Activated T-cell treated with anti-CD3 and anti-CD28 coated beads, Interleukin-2, amount 50 U/mL, for 48 hours (primary cell): ENCODE measurements at places on chromosomes 7 and 10.

- no peak for DNase-seq
Measured at GRCh38 chr7:81029511-81029910, 110.7 kb upstream of the SEMA3C start.

DNA sequence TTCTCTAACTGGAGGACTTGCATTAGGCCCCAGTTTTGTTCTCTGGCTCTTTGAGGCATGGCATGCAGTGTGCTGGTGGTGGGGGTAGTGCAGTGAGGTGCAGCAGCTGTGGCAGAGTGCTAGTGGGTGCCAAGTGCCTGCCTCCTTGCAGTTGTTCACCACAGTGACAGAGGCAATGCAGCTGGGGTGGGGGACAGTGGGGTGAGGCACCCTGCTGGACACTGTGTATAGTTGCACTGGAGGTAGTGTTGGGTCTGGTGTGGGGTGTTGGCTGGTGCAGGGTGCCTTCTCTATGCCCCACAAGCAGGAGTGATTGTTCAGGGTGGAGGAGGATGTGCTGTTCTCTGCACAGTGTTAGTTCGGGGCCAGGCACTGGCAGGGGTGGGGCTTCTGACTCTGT lies 21.7 kb upstream of the KEL start:
- DNase-seq = no peak

GRCh38 chr10:106609470-106610266 lies 554.8 kb downstream of the SORCS1 start:
- DNase-seq = no peak

GRCh38 chr7:18353339-18353738 lies 142.2 kb upstream of the HDAC9 start:
- DNase-seq = no peak

DNA sequence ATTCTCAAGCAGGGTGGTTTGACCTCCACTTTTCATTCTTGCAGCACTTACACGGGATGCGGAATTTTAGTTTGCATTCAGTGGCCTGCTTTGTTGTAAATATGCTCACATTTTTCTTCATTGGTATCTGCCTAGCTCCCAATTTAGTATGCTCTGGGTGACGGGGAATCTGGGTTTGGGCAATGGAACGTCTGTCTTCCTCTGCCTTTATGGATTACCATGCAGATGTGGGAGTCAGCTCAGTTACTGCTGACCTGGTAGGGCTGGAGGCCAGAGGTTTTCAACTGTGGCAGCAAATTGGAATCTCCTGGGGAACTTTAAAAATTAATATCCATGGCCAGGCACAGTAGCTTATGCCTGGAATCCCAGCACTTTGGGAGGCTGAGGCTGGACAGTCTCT lies 161.6 kb downstream of the CAMK1D start:
- peak; percentile 10 for DNase-seq

DNA sequence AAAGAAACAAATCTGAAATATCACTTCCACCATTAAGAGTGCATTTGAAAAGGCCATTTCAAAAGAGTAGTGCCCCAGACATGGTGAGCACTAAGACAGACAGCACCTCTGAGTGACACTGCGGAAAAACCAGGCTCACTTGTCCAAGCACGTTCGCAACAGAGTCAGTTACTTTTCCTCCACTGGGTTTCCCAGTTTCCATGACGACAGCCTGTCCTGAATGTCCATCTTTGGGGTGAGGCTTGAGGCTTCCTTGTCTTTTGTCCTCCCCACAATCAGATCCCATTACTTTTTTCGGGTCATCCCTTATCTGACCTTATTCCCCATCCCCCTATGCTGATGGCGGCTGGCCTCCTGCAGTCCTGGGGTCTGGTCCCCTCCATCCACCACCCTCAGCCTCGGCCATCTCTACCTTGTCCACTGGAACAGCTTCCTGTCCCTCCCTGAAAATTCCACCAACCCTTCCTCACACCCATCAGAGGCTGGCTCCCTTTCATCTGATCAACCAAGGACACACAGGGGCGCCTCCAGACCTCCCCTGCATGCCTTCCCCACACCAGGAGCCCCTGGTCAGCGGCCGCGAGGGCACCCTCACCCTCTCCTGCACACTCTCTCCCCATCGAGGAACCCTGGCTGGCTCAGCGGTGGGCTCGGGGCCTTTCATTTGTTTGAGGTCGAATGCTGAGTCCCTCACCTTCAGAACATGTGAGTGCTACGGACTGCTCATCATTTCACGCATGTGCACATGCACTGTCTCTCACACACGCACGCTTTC lies 363.6 kb downstream of the DNAJB6 start:
- DNase-seq = no peak

DNA sequence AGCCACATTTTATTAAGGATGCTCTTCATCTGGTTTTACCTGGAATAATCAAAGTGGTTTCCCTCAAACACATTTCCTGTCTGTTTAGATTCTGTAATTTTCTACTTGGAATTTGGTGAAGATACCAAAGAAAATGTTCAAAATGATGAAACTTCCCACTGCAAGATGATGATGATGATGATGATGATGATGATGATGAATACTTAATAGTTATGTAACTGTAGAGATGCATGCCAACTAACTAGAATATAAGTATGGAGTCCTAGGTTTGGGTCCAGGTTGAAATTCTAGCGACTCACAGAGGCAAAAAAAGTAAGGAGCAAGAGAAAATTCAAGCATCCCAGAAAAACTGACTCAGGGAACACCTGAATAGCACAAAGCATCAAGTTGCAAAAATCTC lies 104.0 kb upstream of the KIAA1217 start:
- DNase-seq = no peak

GRCh38 chr7:13017333-13017857 lies 330.0 kb downstream of the ARL4A start:
- DNase-seq = no peak

DNA sequence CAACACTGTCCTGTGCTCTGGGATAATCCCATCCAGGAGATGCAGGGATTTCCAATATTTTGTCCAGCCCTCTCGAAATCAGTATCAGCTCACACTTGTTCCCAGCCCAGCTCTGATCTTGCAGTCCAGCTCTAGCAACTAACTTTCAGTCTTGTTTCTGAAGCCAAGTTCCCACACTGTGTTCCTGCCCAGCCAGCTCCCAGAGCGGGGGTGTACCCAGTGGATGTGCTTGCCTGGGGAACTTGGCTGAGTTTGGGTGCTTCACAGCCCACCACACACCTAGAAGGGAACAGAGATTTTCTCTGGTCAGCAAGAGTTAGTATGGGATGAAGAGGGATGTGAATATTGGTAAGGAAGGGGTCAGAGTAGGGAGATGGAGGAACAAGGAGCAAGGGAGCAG lies 57.5 kb upstream of the RAPGEF5 start:
- DNase-seq = no peak

GRCh38 chr10:112052166-112052565 lies 131.4 kb downstream of the GPAM start:
- DNase-seq = no peak

- DNase-seq = no peak
Measured at GRCh38 chr10:11647676-11648075, 36.2 kb upstream of the USP6NL start.

DNA sequence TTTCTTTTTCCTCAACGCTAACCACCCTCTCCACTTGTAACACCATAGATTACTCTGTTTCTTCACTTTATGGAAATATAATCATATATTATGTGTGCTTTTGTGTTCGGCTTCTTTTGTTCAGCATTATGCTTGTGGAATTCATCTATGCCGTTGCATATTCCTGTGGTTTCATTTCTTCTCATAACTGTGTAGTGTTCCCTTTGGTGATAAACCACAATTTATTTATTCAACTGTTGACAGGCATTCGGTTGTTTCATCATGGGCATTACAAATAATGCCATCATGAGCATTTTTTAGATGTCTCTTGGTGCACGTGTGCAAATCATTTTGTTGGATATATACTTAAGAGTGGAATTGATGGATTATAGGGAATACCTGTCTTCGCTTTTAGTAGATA lies 12.1 kb downstream of the AVL9 start:
- no peak for DNase-seq

DNA sequence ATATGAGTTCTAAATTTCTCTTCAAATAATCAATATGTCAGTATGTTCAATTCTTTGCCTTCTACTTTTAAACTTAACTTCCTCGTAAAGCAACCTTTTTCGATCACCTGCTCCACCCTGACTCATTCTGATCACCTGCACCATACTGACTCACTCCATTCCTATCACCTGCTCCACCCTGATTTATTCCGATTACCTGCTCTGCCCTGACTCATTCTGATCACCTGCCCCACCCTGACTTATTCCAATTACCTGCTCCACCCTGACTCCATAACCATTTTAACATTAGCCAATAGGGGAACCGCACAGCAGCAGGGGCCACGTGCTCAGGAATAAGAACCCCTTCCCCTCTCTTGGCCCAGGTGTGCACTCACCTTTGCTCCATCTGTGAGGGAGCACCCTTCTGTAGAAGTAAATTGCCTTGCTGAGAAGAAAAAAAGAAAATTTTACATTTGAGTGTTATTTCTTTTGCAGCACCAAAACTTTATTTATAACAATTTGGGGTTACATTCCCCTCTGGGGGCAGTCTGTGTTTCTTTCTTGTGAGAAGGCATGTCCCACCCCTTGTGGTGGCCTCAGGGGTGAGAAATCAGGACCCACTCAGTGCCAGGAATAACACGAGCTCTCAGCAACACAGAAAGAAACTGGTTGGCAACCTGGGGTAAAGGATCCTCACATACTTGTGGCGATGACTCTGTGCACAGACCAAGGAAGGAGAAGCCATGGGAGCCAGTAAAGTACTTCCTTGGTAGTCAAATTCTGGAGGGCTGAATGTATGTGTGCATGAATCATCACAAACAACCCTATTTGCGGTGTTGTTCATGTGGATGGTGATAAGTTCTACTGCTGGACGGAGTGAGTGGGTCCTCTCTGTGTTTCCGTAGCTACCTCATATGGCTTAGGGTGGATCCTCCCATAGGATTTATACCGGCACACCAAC lies 29.4 kb upstream of the PPP1R9A start:
- no peak for DNase-seq

DNA sequence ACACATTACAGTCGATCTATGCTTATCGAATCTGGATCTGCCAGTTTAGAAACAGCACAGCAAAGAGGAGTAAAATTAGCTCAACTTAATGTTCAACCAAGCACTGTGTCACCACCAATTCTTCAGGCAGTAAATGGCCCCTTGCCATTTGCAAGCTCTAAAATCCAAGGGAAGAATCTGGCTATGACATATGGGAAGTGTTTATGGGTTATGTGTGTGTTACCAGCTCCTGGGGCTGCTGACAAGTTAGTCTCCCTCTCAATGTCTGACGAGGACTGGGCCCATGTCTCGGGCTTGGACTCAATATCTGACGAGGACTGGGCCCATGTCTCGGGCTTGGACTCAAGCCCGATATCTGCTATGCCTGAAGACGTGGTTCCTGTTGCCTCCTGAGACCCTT lies 5.7 kb upstream of the ITIH2 start:
- DNase-seq = no peak

DNA sequence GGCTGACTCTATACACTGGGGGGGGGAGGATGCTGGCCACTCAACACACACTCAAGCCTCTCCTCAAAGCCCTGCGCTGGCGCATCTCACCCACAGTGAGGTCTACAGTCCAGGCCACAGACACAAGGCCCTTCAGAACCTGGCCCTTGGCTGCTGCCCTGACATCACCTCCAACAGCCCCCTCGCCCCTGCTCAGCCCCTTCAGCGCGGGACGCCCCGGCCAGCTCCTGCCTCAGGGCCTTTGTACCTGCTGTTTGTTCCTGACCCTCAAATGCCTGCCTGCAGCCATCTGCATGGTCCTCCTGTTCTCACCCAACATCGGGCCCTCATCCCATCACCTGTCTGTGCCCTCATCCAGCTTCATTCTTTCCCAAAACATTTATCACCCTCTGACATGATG lies 572.6 kb downstream of the DNAJB6 start:
- no peak for DNase-seq

- DNase-seq = no peak
Measured at GRCh38 chr7:7816084-7816483, 97.7 kb upstream of the RPA3 start.

DNA sequence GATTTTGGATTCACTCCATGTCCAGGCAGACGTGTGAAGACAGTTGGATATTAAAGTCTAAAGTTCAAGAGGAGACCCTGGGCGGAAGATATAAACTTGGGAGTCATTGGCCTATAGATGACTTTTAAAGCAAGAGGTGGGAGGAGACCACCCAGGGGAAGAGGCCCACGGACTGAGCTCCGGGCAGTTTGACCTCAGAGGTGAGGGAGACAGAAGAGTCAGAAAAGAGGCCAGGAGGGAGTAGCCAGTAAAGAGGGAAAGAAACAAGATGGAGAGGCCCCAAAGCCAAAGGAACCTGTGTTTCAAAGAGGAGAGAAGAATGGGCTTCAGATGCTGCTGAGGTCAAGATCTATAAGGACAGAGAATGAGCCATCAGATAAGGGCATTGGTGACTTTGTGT lies 11.4 kb downstream of the CARD11 start:
- DNase-seq = no peak

- DNase-seq = no peak
Measured at GRCh38 chr7:151339651-151340382, 1.8 kb upstream of the NUB1 start.

DNA sequence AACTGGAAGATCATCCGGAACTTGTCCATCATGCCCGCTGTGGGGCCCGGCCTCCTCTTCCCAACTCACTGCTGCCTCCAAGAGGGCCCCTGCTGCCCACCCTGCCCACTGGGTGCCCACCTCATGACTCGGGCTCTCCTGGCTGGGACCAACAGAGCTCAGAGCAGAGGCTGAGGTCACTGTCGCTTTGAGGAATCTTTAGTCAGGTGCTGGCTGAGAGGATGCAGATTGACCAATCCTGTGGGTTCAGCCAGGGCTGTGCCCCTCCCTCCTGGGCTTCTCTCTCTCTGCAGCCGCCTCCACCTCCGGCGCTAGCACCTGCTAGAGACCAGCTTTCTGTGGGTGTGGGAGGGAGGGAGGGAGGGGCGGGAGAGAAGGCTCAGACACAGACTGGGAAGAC lies at the start of gene CALHM1:
Gene CALHM1 (minus strand): TSS at position 181 of the 400 bp plus-strand sequence. CDS start 149 bp downstream, at position 32.
- DNase-seq = no peak

- DNase-seq = no peak
Measured at GRCh38 chr10:110263164-110263563, 41.6 kb downstream of the SMNDC1 start.

DNA sequence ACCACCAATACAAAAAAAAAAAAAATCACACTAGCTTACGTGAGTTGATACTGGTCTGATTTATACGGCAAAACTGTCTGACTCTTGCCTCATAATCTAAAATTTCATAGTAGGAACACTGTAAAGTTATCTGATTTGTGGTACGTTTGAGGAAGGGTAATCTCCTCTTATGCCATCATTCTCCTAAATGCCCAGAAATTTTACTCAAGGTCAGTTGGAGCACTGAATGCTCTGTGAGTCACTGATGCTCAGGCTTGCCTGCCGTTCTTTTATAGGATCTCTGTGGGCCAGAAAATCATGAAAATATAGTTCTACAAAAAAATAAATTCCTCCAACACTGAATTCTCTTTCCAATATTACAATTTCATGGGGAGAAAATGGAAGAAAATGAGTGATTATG lies 135.7 kb downstream of the PDE1C start:
- no peak for DNase-seq
